ENCODE measurements at places on chromosomes 3 and 15. TPM values are rescaled to one million over a fixed set of nuclear protein-coding genes. Genes with fewer than 3 reads are reported as not detected.

Gene PRTG
- 2.1 TPM for total RNA-seq

Gene DAZL
- total RNA-seq, result not detected

Gene SH3GL3
- not detected for total RNA-seq

Gene DUOXA2
- total RNA-seq, result not detected

Gene RBMS3
- 27.3 TPM for total RNA-seq

Gene GPR15
- not detected for total RNA-seq

Gene TICRR
- 0.12 TPM for total RNA-seq

Gene GOLGA8G
- not detected for total RNA-seq

Gene GOLGA8S
- 0.12 TPM for total RNA-seq

Gene ACOX2
- total RNA-seq, result 41.7 TPM

Gene CADM2
- 1.1 TPM for total RNA-seq

Gene UBAP1L
- 2.2 TPM for total RNA-seq

Gene CCR2
- total RNA-seq, result 0.94 TPM

Gene SLCO2A1
- 15.8 TPM for total RNA-seq

Gene KCNMB3
- 1.3 TPM for total RNA-seq

Gene A4GNT
- not detected for total RNA-seq

Gene ARHGEF26
- total RNA-seq, result 2.3 TPM

Gene MINAR1
- not detected for total RNA-seq

Gene MYL3
- 6,839 TPM for total RNA-seq

Gene PP2D1
- total RNA-seq, result not detected

Gene TRPC1
- 9.6 TPM for total RNA-seq

Gene DAPK2
- 22.0 TPM for total RNA-seq

Gene FRMD5
- total RNA-seq, result 55.7 TPM

Gene ANKUB1
- total RNA-seq, result not detected

Gene LTF
- 2.5 TPM for total RNA-seq

Gene CXCR6
- 0.33 TPM for total RNA-seq

Gene SKOR1
- total RNA-seq, result 0.15 TPM

Gene SH2D7
- not detected for total RNA-seq

Data from heart left ventricle (tissue), 16 donors.